ENCODE measurements at places on chromosomes 2 and 18.

- no peak for DNase-seq
These were observed 121.9 kb downstream of the HDAC4 start for GRCh38 chr2:239278941-239279365.

DNA sequence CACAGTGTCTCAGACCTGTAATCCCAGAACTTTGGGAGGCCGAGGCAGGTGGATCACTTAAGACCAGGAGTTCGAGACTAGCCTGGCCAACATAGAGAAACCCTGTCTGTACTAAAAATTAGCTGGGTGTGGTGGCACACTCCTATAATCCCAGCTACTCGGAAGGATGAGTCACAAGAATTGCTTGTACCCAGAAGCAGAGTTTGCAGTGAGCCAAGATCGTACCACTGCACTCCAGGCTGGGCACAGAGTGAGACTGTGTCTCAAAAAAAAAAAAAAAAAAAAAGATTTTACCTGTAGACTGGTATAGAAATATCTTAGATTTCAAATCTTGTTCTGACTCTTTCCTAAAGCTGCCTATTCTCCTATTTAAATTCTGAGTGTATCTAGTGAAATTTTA lies 7.2 kb upstream of the KLHL29 start:
- DNase-seq: no peak

GRCh38 chr2:70608373-70608772 lies 54.7 kb upstream of the TGFA start:
- DNase-seq: no peak

GRCh38 chr18:35174093-35174731 lies 66.6 kb upstream of the ZNF397 start:
- no peak for DNase-seq

DNA sequence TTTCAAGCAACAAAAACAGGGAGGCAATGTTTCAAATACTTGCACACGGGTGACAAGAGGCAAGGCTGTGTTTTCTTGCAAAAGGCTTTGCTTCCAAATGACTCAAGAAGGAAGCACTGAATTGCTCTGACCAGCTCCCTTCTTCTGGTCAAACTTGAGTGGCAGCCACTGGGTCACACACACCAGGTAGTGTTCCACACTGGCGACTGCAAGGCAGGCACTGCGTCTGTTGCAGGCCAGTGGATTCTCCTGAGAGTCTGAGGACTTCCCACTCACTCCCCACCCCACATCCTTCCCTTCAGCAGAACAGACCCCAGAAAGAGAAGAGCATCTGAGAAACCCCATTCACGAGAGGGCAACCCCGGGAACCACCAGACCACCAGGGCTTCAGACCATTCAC lies 19.8 kb downstream of the PARD6G start:
- no peak for DNase-seq

- no peak for DNase-seq
These were observed 235.6 kb downstream of the ZBTB7C start for GRCh38 chr18:48173557-48173956.
